ENCODE measurements at places on chromosomes 5 and 9. TPM values are rescaled to one million over a fixed set of nuclear protein-coding genes. Genes with fewer than 3 reads are reported as not detected.
A peak's percentile ranks its signal among the peaks of the same experiment; 100 is the strongest.

The GCNT4 gene
- total RNA-seq = 3.0 TPM

The ZNF883 gene
- 3.0 TPM for total RNA-seq

The FBP2 gene
- not detected for total RNA-seq

DNA sequence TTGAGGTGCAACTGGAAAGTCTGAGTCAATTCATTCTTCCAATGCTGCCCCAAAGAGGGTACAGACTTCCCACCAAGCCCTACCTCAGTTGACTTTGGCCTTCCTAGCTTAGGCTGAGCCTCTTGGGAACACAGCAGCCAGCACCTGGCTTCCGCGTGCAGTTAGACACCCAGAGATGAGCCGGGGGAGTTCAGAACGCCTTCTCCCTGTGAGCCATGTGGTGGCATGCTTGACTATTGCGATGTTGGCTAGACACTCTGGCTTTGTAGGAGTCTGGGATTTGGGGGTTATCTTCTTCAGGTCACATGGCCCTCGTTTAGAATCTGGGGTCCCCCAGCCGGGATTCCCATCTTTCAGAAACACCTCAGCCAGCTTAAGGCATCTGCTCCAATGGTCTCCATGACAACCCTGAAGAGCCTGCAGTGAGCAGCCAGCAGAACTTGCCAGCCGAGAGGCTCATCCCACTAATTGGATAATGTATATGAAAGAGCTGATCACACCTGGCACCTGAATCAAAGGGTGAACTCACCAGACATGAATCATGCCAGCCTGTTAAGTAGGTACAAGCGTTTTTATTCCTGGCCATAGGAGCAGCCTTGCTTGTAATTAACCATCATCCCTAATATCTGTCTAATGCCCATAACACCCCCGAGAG is 167.5 kb downstream of the SYK start:
- DNase-seq = no peak

- no peak for DNase-seq
Observed at GRCh38 chr5:140554454-140554853, 2.8 kb downstream of the SRA1 start.

DNA sequence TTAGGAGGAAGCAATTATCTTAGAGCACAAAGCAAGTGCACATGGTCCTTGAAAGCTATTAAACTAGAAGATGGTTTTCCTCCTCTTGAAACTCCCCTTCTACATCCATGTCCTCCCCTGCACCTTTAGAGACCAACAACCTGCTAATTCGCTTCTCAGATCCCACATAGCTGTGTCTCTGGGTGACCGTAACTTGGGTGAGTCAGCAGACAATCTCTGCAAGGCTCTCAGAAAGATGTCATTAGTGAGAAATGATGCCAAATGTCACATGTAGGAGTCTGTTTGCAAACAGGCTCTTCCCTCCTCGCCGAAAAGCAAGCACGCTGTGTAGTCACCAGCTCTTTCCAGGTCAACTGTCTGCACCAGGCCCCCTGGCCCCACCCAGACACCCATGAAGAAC is 291.8 kb downstream of the SLIT3 start:
- no peak for DNase-seq

DNA sequence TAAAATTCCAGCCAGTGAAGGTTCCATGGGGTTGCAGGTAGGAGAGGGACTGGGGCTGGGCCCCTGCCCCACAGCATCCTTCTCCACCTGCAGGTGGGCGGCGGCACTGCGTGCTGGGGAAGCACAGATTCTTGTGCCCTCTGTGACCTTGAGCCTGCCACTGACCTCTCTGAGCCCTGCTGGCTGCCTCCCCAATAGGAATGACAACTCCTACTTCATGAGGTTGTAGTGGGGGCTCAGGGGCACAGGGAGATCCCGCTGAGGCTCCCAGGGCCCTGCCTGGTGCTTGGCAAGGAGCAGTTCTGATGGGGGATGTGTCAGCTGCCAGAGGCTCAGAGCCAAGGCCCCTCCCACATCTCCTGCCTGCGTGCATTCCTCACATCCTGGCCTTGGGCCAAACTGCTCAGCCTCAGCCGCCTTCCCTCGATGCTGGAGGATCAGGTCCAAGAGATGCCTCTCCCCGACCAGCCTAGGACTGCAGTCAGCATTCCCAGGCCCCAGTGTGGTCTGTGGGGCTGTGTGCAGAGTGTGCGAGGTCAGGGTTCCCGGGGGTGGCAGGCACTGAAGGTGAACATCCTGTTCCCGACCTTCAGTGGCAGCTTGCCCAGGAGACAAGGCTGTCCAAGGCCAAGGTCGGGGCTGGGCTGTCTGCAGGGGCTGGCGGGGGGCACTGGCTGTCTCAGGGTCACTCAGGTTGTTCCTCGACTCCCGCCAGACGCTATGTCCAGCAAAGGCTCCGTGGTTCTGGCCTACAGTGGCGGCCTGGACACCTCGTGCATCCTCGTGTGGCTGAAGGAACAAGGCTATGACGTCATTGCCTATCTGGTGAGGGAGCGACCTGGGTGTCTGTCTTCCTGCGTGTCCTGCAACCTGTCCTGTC is 7.0 kb downstream of the ASS1 start:
- DNase-seq = peak; percentile 97

DNA sequence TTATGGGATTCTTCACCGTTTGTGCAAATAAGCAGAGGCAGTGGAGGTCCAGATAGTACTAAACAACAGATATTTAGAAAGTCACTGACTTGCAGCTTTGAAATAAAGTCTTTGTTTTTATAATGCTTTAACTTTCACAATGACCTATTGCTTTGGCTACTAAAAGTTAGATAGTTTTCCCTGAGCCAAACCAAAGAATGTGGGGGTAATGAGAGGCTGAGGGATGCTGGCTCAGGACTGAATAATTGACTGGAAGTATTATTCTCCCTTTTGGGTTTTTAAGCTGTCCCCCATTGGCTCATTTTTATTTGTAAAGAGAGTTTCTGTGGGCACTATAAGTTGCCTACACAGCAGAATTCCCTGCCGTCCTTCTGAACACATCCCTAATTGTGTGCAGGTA is 99.2 kb upstream of the ACTBL2 start:
- no peak for DNase-seq

- no peak for DNase-seq
Observed at GRCh38 chr5:73818357-73818756, 192.4 kb downstream of the ARHGEF28 start.

DNA sequence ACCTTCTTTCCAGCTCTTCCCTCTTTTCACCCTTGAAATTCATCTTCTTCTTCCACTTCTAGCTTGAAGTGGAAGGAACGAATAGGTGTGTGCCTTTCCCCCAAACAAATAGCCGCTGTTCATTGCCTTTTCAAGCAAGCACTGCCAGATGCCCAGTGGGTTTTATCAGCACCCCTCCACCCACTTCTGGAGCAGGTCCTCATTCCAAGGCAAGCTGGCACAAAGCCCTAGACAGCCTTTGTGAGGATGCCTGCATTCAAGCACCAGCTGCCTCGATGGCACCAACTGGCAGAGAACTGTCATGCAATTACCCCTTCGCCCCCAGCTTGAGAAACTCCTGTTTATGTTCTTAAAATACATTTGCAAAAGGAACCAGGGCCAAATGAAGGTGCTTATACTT is 36.5 kb downstream of the SERINC5 start:
- DNase-seq = no peak

DNA sequence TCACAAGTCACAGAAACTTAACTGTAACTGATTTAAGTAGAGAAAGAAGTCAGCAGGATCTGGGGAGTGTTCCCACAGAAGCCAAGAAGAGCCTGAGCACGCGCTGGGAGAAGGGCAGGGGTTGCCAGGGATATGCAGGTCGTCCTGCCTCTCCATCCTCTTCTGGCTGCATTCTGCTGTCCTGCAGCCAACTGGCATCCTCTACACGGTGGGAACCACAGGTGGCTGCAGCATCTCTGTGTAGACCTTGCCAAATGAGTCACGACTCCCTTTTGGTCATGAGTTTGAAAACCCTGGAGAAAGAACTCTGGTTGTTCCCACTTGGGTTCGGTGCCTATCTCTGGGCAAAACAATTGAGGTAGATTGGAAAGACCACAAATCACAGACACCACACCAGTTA is 38.4 kb upstream of the PCA3 start:
- no peak for DNase-seq

GRCh38 chr9:13137426-13137825 is 142.1 kb downstream of the MPDZ start:
- DNase-seq = no peak

DNA sequence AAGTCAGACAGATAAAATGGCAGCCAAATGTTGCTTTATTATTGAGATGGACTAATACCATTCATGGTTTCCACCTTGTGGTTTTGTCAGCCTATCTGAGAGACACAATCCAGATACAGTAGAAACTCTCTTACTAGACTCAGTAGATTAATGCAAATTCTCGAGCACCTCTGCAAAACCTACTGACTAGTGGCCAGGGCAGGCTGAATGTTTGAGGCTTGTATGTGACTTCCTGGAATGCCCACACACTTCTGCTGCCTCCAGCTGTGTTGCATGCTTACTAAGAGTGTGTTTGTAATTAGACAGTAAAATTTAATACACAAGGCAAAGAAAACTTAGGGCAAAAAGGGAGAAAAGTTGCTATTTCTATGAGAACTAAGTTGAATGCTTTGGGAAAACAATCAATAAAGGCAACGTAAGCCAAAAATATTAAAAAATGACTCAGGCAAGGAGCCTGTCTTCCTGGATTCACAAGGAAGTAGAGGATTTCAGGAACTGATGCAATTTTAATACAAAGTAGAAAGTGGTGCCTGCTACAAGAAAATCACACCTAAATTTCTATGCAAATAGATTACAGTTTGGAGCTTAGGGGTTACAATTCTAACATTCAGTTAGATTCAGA is 30.2 kb upstream of the CCNG1 start:
- DNase-seq = no peak

DNA sequence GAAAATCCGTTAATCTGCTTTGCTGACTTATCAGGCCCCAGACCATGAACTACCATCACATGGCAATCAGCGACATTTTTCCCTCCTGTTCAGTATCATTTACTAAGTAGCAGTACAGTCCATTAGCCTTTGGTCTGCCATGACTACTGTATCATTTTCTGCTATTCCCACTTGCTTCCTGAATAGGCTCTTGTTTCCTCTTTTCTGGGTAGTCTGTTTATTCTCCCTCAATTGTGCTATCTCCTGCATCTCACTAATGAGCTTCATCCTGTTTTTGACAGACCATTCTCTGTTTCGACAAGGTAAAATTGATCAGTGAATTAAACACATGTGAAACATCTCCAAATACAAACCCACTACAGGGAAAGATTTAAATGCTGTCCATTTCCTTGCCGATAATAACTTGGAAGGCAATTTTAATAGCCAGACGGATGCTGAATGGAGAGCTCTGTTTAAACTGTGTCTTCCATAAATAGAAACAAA is 263.5 kb upstream of the ANKRD55 start:
- no peak for DNase-seq

Measured in sigmoid colon (tissue), 7 donors.